ENCODE measurements at places on chromosomes 2 and 18. TPM values are rescaled to one million over a fixed set of nuclear protein-coding genes. Genes with fewer than 3 reads are reported as not detected.

Gene CHRNG
- polyA plus RNA-seq, result 0.21 TPM

GRCh38 chr18:49725809-49726674, 87.3 kb downstream of the ACAA2 start:
- H3K4me3 ChIP-seq, result no peak overlapping the region
- DNase-seq, result peak; percentile 72
- H3K27ac ChIP-seq, result peak overlapping the region; percentile 65
- no peaks in the 10 kb centered on the region for H3K36me3 ChIP-seq

Gene APLF
- polyA plus RNA-seq, result 2.0 TPM

- H3K27me3 ChIP-seq, result no peaks in the 10 kb centered on the region
- H3K36me3 ChIP-seq, result peaks cover 47% of the 10 kb centered on the region
- no peak for DNase-seq
- no peak overlapping the region for H3K4me3 ChIP-seq
- no peaks in the 10 kb centered on the region for H3K4me1 ChIP-seq
Observed at GRCh38 chr2:121387591-121388325, 102.8 kb upstream of the TFCP2L1 start.

Gene EHD3
- 3.9 TPM for polyA plus RNA-seq

- no peaks in the 10 kb centered on the region for H3K4me1 ChIP-seq
- H3K4me3 ChIP-seq, result no peak overlapping the region
- H3K27me3 ChIP-seq, result no peaks in the 10 kb centered on the region
- H3K36me3 ChIP-seq, result no peaks in the 10 kb centered on the region
- no peak for DNase-seq
Observed at GRCh38 chr18:9638886-9639285, 24.5 kb upstream of the PPP4R1 start.

DNA sequence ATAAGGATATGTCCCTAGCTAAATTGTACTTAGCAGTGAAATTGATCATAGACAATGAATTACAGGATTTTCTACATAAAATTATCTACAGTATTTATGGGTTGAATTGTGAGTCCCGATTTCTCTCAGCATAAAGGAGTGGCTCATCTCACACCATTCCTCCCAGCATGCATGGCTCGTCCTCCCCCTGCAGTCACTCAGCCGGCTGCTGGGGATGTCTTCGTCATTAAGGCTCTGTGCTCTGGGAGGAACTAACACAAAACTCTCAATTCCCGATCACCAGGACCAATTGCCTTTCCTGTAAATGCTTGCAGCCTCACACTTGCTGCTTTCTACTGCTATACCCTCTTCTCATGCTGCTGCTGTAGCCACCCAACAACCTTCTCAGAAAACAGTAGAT, 75.9 kb downstream of the TXNL1 start:
- no peak overlapping the region for H3K27ac ChIP-seq
- H3K4me3 ChIP-seq, result no peak overlapping the region
- H3K27me3 ChIP-seq, result peaks cover 1% of the 10 kb centered on the region
- no peaks in the 10 kb centered on the region for H3K36me3 ChIP-seq

GRCh38 chr2:120463527-120463926, 117.6 kb downstream of the INHBB start:
- H3K27ac ChIP-seq, result no peak overlapping the region
- H3K36me3 ChIP-seq, result no peaks in the 10 kb centered on the region

DNA sequence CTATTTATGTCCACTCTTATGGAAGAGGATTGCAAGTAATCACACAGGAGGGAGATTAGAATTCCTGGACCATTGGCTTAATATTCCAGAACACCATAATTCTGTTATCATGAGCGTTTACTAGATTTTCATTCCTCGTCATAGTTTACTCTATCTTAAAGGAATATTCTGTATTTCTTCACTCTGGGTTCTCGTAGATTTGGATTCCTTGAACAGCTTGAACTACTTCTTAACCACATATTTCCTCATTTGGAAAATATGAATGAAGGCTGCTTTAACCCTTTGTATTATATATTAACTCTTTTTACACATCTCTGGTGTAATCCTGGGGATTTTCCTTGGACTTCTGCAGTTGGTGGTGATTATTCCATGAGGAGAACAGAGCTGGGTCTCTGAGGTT, 46.3 kb upstream of the CCBE1 start:
- H3K27ac ChIP-seq, result no peak overlapping the region
- H3K4me3 ChIP-seq, result no peak overlapping the region
- H3K36me3 ChIP-seq, result no peaks in the 10 kb centered on the region

DNA sequence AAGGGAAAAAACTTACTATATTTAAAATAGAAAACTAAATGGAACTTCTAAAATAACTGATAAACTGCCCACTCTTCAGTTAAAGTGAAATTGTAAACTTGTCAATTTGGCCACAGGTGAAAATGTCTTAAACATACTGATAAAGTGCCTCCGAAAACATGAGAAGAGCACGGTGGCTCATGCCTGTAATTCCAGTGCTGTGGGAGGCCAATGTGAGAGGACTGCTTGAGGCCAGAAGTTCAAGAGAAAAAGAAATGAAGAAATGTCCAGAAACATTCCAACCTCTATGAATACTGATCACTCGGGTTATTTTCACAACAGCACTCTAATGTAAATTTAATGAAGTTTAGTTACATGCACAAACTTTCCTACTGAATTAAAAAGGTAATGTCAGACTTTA, 63.4 kb upstream of the DNER start:
- H3K4me1 ChIP-seq, result no peaks in the 10 kb centered on the region
- H3K36me3 ChIP-seq, result peaks cover 66% of the 10 kb centered on the region

- no peaks in the 10 kb centered on the region for H3K4me1 ChIP-seq
- H3K36me3 ChIP-seq, result no peaks in the 10 kb centered on the region
- H3K27ac ChIP-seq, result no peak overlapping the region
- no peak for DNase-seq
- H3K27me3 ChIP-seq, result no peaks in the 10 kb centered on the region
- H3K4me3 ChIP-seq, result no peak overlapping the region
Observed at GRCh38 chr18:25310045-25310444, 41.9 kb downstream of the ZNF521 start.

Gene CD8A
- polyA plus RNA-seq, result 2.1 TPM

Gene ABCA12
- 0.06 TPM for polyA plus RNA-seq

- DNase-seq, result no peak
- no peak overlapping the region for H3K27ac ChIP-seq
- H3K4me3 ChIP-seq, result no peak overlapping the region
- no peaks in the 10 kb centered on the region for H3K36me3 ChIP-seq
- H3K4me1 ChIP-seq, result no peaks in the 10 kb centered on the region
Observed at GRCh38 chr2:19728125-19728524, 173.7 kb downstream of the TTC32 start.

GRCh38 chr2:239343946-239344856, 56.6 kb downstream of the HDAC4 start:
- H3K27ac ChIP-seq, result no peak overlapping the region
- no peaks in the 10 kb centered on the region for H3K27me3 ChIP-seq

Gene SCN7A
- 6.7 TPM for polyA plus RNA-seq

Gene RAB10
- polyA plus RNA-seq, result 79.7 TPM

DNA sequence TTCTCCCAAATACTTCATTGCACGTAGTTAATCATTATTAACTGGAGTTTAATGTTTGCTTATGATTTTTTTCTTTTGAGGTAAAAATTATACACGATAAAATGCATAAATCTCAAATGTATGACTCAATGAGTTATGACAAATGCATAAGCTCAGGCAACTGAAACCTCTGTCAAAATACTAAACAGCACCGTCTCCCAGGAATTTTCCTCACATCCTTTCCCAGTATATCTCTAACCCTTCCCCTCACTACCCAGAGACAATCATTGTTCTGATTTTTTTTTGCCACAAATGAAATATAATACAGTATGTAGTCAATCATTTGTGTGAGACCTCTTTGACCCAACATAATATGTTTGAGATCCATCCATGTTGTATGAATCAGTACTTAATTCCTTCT, 606.5 kb downstream of the CPS1 start:
- no peak for DNase-seq
- H3K4me1 ChIP-seq, result no peaks in the 10 kb centered on the region
- no peak overlapping the region for H3K4me3 ChIP-seq
- no peaks in the 10 kb centered on the region for H3K36me3 ChIP-seq

- no peaks in the 10 kb centered on the region for H3K4me1 ChIP-seq
- DNase-seq, result no peak
- H3K27me3 ChIP-seq, result no peaks in the 10 kb centered on the region
- H3K4me3 ChIP-seq, result no peak overlapping the region
Observed at GRCh38 chr2:182432051-182432450, 5.2 kb upstream of the PDE1A start.

- H3K27ac ChIP-seq, result no peak overlapping the region
- H3K27me3 ChIP-seq, result no peaks in the 10 kb centered on the region
- no peak overlapping the region for H3K4me3 ChIP-seq
Observed at GRCh38 chr18:49645841-49646351, 84.0 kb downstream of the LIPG start.

Gene SPIRE1
- polyA plus RNA-seq, result 6.7 TPM

DNA sequence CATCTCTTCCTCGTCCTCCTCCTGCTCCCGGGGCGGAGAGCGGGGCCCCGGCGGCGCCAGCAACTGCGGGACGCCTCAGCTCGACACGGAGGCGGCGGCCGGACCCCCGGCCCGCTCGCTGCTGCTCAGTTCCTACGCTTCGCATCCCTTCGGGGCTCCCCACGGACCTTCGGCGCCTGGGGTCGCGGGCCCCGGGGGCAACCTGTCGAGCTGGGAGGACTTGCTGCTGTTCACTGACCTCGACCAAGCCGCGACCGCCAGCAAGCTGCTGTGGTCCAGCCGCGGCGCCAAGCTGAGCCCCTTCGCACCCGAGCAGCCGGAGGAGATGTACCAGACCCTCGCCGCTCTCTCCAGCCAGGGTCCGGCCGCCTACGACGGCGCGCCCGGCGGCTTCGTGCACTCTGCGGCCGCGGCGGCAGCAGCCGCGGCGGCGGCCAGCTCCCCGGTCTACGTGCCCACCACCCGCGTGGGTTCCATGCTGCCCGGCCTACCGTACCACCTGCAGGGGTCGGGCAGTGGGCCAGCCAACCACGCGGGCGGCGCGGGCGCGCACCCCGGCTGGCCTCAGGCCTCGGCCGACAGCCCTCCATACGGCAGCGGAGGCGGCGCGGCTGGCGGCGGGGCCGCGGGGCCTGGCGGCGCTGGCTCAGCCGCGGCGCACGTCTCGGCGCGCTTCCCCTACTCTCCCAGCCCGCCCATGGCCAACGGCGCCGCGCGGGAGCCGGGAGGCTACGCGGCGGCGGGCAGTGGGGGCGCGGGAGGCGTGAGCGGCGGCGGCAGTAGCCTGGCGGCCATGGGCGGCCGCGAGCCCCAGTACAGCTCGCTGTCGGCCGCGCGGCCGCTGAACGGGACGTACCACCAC, 2.1 kb downstream of the GATA6 start:
- DNase-seq, result no peak
- peak overlapping the region; percentile 97 for H3K4me3 ChIP-seq

- H3K27me3 ChIP-seq, result no peaks in the 10 kb centered on the region
- no peaks in the 10 kb centered on the region for H3K4me1 ChIP-seq
- DNase-seq, result no peak
- H3K36me3 ChIP-seq, result peaks cover 6% of the 10 kb centered on the region
- no peak overlapping the region for H3K4me3 ChIP-seq
Observed at GRCh38 chr2:189086250-189086649, 93.3 kb downstream of the COL5A2 start.

Gene CCBE1
- 2.5 TPM for polyA plus RNA-seq

Gene EN1
- not detected for polyA plus RNA-seq

DNA sequence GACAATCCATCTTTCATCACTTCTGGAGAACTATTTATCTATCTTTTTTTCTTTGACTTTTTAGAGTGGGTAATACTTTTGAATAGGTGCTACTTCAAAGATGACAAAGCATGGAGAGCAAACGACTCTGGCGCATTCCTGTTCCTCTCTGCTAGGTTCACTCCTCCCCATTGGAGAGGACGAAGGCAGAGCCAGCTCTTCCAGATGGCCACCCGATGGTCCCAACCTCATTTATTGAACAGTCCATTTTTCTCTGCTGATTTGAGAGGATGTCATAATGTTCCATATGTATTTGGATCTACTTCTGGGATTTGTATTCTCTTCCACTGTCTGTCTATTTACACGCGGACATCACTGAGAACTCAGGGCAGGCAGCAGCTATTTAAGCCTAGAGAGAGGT, 284.3 kb upstream of the CXCR4 start:
- H3K4me1 ChIP-seq, result no peaks in the 10 kb centered on the region
- no peak overlapping the region for H3K4me3 ChIP-seq
- no peaks in the 10 kb centered on the region for H3K36me3 ChIP-seq
- no peak for DNase-seq
- peaks cover 7% of the 10 kb centered on the region for H3K27me3 ChIP-seq
- H3K27ac ChIP-seq, result no peak overlapping the region

DNA sequence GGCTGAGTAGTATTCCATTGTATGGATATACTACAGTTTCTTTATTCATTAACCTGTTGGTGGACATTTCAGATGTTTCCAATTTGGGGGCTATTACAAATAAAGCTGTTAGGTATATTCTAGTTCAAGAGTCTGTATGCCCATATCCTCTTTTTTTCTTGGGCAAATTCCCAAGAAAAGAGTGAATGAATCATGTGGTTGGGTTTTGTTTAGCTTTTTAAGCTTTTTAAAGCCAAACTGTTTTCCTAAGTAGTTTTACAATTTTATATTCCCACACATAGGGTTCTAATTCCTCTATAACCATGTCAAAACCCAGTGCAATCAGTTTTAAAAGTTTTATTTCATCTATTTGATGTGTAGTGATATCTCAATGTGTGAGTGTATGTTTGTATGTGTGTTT, 44.9 kb upstream of the BAZ2B start:
- H3K36me3 ChIP-seq, result no peaks in the 10 kb centered on the region
- no peak for DNase-seq
- no peak overlapping the region for H3K4me3 ChIP-seq
- no peaks in the 10 kb centered on the region for H3K4me1 ChIP-seq
